ENCODE measurements at places on chromosomes 6 and 20.

DNA sequence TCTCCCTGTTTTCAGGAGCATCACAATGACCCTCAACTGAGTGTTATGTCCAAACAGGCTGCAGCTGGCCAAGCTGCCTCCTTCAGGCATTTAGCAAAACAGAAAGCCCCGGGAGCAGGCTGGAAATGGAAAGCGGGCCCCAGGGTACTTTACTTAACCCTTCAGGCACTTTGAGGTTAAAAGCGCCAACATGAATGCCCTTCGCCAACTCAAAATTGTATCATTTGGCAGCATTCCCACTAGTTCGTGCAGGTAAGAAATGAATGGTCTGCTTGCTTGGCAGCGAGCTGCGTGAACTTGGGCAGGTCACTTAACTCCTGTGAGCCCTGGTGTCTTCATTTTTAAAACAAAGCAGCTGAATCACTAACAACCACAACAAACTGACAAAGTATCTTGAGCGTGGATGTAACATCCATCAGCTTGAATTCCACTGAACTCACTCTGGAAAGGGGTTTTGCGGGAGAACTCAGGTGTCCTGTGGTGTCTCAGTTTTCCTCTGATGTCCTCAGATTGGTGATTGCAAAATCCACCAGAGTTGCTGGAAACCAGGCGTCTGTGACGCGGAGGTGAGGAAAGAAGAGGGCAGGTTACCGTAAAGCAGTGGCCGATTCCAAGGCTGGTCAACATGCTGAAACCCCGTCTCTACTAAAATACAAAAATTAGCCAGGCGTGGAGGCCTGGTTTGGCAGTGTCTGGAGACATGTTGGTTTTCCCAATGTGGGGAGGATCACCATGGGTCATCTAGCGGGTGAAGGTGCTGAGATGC lies 118.8 kb upstream of the ZNF217 start:
- DNase-seq: no peak

DNA sequence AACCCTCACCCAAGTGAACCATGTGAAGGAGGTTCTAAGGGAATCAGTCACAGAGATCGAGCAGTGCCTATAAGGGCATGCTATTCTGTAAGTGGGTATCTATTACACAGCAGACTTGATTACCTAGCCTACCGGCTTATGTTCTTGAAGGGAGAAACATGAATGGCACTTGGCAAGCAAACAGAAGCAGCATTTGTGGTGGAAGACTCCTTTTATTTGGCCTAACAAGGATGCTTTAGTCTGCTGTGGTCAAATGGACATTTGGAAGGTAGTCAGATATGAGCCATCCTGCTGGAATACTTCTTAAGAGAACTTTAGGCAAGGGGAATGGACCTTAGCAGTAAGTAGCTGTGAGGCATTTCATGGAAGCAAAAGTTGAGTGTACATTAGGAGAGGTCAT lies 126.3 kb downstream of the COL12A1 start:
- no peak for DNase-seq

- DNase-seq: no peak
Measured at GRCh38 chr6:47922391-47922790, 140.6 kb downstream of the OPN5 start.

DNA sequence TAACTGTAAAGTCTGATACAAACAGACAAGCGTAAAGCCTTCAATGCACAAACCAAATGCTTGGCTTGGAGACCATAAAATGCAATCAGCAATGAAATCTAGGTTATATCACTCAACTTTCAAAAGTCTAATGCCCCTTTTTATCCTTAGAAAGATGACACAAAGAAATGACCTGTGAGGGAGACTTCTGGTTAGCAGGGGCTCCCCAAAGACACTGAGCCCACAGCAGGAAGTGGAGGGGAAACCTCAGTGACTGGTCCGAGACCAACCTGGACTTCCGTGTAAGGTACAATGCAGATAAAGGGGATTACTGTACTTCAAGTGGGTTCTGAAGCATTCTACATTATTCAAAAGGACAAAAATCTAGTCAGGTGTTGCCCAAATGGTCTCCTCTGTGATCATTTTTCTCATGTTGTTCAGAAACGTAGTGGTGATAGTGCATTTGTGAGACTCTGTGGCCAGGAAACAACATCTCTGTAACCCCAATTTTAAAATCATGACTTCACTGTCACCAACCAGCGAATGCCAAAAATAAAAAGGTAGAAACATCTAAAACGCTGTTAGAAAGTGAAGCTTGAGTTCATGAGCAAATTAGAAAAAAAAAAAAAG lies 88.2 kb downstream of the HIVEP2 start:
- DNase-seq: no peak

GRCh38 chr6:161186173-161186769 lies 87.6 kb downstream of the AGPAT4 start:
- peak; percentile 44 for DNase-seq

- no peak for DNase-seq
Measured at GRCh38 chr6:43376551-43376981, 7.1 kb upstream of the ZNF318 start.

GRCh38 chr6:135230711-135231468 lies 49.8 kb downstream of the MYB start:
- DNase-seq: peak; percentile 74

GRCh38 chr6:52124126-52125121 lies 37.0 kb upstream of the PKHD1 start:
- no peak for DNase-seq
